ENCODE measurements at places on chromosomes 3 and 15. TPM values are rescaled to one million over a fixed set of nuclear protein-coding genes. Genes with fewer than 3 reads are reported as not detected.

DNA sequence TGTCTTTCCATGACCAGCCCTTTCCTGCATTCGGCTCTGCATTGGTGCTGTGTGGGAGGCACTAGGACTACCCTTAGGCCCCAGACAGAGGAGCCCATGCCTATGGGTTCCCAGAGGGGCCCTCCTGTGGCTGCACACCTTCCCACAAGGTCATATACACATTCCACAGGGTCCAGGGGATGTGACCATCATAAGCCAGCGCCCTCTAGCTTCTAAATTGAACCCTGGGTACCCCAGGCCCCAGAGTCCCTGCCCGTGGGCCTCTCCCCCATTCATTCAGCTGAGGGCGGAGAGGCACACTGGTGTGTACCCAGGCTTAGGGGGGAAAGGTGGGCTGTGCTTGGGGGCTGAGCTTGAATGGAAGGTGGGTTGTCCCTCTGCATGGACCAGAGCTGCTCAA, 10.2 kb upstream of the SLC6A6 start:
- DNase-seq = no peak

DNA sequence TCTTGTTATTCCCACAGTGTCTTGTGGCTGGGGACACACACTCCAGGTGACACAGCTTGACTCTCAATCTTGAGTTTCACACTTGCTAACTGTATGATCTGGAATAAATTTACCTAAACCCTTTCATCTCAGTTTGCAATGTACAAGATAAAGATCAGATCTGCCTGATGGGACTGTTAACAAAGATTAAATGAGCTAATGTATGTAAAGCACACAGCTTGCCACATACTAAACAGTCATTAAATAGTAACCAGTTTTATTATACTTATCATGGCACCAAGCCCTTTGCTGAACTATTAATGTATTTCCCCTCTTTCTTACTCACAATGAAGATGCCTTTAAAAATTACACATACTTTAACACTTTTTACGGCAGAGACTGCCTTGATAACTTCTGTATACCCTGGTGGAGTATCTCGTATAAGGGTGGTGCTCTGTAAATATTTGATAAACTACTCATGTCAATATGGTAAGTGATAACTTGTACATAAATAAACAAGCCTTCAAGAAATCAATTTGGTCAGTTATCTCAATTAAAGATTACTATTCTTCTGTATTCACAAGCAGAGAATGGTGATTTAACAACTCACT, 184.5 kb downstream of the STAG1 start:
- DNase-seq = no peak

- no peak for DNase-seq
Measured at GRCh38 chr3:165946360-165946759, 109.1 kb upstream of the BCHE start.

GRCh38 chr15:33448961-33449606, 138.3 kb downstream of the RYR3 start:
- no peak for DNase-seq

DNA sequence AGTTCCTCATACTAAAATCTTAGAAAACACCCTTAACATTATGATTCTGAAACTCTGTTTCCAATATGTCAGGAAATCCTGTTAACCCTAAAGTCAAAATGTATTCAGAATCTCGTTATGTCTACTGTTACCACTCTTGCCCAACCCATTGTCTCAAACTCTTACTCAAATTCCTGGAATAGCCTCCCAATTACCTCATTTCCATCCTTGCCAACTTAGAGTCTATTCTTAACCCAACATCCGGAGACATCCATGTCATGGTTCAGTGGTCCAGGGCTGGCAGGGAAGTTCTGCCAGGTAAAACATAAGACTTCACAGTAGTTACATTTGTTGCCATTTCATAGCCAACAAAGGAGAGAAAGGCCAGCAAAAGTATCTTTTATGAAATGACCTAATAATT, 593.9 kb downstream of the PYDC2 start:
- DNase-seq = no peak

DNA sequence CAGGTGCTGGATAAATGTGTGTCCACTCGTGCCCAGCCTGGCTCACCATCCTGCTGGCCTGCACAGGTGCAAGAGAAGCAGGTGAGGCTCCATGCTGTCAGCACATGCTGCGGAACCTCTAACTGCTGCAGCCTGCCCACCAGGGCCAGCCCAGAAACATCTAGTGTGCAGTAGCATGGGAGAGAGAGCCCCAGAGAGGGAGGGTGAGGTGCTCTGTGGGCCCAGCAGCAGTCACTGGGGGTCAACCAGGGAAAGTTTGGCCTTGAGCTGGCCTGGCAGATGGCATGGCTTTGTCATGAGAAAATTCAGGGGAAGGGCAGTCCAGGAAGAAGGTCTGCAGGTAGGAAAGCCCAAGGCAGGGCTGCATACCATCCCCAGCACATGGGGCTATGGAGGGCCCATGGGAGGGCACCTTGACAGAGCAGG, 18.2 kb upstream of the PRR23E start:
- DNase-seq = peak; percentile 73

GRCh38 chr3:130529486-130530215, 12.7 kb downstream of the COL6A6 start:
- DNase-seq = no peak

Gene KLHL40
- total RNA-seq = not detected

Gene TRH
- not detected for total RNA-seq

Gene REC114
- not detected for total RNA-seq

Gene DOCK3
- total RNA-seq = 0.51 TPM

Gene EPM2AIP1
- total RNA-seq = 9.5 TPM

Gene DNAJC13
- total RNA-seq = 45.5 TPM

Gene KY
- total RNA-seq = not detected
